EH (cell line): ENCODE measurements at places on chromosomes 4 and X.

DNA sequence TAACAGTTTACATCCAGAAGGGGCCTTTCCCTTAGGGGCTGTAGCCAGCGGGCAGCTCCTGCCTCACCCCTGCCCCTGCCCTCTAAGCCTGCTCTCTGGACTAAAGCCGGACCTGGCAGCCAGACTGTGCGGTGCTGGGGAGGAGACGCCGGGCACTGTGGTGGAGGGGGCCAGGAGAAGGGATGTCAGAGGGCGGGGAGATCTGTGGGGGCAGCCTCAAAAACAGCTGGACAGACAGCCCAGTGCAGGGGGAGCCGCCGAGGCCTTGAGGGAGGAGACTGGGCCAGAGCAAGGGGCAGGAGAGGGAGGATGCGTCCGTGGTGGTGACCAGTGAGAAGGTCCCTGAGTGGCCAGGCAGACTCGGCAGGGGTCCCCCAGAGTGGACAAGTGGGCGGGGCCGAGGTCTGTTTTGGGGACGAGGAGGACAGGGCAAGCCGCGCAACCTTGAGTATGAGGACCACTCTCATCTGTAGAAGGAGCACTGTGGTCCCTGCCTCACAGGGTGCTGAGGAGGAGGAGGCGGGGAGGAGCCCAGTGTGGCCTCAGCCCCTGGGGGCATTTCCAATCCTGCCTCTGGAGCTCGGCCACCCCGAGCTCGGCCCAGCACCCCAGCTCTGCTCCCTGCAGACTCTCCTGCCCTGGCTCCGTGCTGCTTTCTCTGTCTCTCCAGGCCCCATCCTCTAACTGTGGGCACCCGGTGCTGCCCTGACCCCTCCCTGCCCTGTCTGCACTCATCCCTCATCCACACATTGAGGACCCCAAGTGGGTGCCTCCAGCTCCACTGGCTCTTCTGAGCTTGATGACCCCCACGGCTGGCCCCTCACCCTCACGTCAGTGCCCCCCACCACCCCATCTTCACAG, 59.2 kb upstream of the NKX1-1 start:
- DNase-seq, result no peak

GRCh38 chrX:115029869-115030570, 12.6 kb upstream of the IL13RA2 start:
- DNase-seq, result peak; percentile 34

- DNase-seq, result no peak
Measured at GRCh38 chrX:57313583-57314215, 27.2 kb downstream of the FAAH2 start.

DNA sequence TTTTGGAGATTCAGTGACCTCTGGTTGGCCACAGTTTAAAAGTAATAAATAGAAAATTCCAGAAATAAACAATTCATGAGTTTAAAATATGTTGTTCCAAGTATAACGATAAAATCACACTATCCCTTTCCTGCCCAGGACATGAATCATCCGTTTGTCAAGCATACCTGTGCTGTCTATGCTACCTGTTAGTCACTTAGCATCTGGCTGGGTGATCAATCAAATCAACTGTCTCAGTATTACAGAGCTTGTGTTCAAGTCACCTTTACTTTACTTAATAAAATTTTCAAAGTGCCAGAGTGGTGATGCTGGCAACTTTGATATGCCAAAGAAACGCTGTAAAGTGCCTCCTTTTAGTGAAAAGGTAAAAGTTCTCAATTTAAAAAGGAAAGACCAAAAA, 979.5 kb upstream of the NDST4 start:
- DNase-seq, result no peak
